Uterus (tissue), 4 donors: ENCODE measurements at places on chromosomes 1 and 21.

- DNase-seq = no peak
Observed at GRCh38 chr1:214791961-214792360, 189.0 kb downstream of the CENPF start.

GRCh38 chr21:40436261-40436660 is 410.7 kb downstream of the DSCAM start:
- no peak for DNase-seq

GRCh38 chr1:39407896-39408640 is 83.4 kb upstream of the BMP8A start:
- DNase-seq = peak; percentile 29

- DNase-seq = no peak
Observed at GRCh38 chr21:44630440-44630839, 3.5 kb downstream of the KRTAP10-9 start.

GRCh38 chr21:35475009-35475408 is 425.9 kb upstream of the RUNX1 start:
- no peak for DNase-seq

DNA sequence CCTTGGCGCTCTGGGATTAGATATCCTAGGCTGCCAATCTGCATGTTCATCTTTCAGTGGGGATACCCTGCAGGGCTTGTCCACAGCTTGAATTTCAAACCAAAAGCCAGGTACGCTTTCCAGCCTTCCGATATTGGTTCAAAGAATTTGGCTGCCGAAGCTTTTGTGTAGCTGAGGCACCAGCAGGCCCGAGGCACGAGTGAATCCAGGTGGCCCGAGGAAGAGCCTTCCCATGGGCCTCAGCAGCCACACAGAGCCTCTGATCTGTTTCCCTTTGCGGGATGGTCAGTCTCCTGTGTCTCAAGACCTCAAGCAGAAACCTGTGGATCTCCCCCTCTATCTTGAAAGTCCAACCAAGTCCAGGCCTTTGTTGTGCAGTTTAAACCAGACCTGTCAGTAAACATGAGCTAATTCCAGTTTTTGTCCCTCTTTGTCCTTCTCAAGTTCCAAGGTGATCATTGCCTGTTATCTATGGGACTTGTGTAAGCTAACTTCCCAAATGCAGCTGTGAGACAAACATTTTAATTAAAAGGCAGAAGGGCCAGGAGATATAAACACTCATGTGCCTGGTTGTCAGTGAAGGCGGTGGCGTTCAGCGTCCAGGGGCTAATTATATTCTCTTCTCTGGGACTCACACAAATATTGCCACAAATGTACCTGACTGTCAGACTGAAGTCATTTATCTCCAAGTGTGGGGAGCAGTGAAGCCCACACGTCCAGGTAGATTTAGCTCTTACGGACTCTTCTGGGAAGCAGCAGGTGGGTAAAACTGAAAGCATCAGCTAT is 30.6 kb downstream of the VANGL1 start:
- no peak for DNase-seq

DNA sequence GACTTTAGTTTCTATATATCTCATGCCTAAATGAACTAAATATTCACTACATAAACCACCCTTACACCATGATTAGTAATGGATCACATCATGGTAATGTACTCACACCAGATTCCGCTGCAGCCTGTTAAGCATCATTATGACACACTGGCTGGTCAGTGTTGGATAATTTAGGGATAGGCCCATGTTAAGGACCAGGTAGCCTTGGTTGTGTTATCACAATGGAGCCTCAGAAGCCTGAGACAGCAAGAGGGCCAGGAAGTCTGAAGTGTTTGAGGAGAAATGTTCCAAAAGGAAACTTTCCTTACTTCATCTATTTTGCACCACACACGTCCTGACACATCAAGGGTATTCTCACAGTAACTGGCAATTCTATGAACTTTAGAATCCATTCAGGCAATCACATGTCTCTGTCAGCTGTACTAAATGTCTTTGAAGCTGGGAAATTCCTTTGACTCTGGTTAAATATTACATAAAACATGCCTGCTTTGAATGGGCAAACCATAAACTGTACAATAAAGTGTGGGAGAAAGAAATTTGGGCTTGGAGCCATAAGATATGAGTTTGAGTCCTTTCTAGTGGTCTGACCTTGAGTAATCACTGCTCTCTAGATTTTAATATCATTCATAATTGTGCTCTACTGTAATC is 105.3 kb upstream of the DPT start:
- DNase-seq = no peak

GRCh38 chr1:229047840-229048620 is 222.9 kb upstream of the RAB4A start:
- no peak for DNase-seq

GRCh38 chr1:183893561-183894289 is 88.8 kb downstream of the RGL1 start:
- no peak for DNase-seq

GRCh38 chr1:230090194-230090711 is 23.2 kb downstream of the GALNT2 start:
- no peak for DNase-seq

DNA sequence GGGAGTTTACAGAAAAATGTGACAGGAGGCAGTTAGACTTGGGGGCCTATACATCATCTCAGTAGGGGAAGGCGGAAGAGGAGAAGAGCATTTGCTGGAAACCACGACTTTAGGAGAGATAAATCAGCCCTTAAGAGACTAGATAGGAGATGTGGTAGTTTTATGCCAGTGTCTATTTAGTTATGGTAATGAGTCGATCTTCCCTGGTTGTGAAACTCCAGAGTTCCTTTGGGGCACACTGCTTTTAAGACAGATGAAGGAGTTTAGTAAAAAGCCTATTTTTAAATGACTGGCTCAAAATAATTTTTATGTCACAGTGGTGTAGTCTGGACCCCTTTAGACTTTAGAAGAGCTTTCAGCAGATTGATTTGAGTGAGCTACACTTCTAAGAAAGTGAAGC is 7.8 kb downstream of the PGM1 start:
- DNase-seq = no peak

DNA sequence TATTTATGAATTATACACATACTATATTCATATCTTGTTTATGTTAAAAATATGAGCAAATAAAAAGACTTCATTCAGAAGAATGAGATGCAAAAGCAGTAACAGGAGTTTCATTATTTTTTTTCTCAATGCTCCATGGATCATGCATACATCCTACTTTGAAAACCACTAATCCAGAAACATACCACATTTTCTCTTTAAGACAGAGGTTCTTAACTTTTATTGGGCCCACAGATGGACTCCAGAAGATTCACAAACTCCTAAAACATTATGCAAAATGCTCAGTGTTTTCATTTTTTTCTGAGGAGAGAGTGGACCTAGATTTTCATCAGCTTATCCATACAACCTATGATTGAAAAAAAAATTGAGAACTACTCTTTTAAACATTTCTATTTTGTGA is 227.8 kb downstream of the DNM3 start:
- DNase-seq = no peak

DNA sequence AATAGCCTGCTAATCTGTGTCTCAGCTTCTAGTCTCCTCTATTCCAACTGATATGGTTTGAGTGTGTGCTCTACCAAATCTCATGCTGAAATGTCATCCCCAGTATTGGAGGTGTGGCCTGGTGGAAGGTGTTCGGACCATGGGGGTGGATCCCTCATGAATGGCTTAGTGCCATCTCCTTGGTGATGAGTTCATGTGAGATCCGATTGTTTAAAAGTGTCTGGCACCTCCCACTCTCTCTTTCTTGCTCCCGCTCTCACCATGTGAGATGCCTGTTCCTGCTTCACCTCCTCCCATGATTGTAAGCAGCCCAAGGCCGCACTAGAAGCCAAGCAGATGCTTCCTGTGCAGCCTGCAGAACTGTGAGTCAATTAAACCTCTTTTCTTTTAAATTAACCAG is 73.5 kb upstream of the CAMK1G start:
- no peak for DNase-seq

DNA sequence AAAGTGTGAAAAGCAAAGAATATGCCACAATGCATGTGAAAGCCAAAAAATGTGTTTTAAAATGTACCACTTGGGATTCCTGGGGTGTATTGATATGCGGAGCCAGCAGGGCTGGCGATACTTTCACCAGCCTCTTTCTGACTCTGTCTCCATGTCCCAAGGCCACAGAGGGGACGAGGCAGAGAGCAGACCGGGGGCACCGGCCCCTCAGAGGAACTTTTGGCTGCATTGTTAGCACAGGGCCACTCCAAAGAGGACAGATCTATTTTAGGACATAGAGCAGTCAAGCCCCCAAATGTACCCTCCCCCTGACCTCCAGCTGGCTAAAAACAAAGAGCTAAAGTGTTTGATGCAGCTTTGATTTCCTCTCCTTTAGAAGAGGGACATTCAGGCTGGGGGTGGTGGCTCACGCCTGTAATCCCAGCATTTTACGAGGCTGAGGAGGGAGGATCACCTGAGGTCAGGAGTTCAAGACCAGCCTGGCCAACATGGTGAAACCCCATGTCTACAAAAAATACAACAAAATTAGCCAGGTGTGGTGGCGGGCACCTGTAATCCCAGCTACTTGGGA is 25.6 kb upstream of the ZNF436 start:
- DNase-seq = no peak

- DNase-seq = no peak
Observed at GRCh38 chr1:192527950-192528349, 47.6 kb upstream of the RGS1 start.

- DNase-seq = no peak
Observed at GRCh38 chr1:37096523-37096922, 62.2 kb upstream of the GRIK3 start.

- no peak for DNase-seq
Observed at GRCh38 chr1:164534863-164535610, 23.9 kb upstream of the PBX1 start.

DNA sequence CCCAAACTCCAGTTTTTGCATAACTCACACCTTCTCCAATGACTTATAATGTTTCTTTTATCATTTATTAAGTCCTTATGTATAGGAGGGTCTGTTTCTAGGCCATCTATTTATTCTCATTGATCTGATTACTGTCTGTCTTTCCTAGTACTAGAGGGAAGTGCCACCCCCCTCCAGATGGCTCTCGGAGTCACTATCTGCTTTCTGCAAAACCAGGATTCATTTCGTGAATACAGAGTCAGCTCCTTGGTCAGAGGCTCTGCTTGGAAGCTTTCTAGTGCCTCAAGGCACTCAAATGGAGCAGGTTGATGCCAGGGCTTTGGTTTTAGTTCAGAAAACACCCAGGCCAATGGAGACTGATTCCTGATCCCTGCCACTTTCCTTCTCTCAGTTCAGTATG is 102.3 kb upstream of the CD34 start:
- DNase-seq = no peak

- DNase-seq = no peak
Observed at GRCh38 chr1:2983319-2983705, 38.0 kb upstream of the ACTRT2 start.

GRCh38 chr1:97833881-97834280 is 87.0 kb downstream of the DPYD start:
- no peak for DNase-seq

GRCh38 chr1:166822385-166822784 is 16.9 kb upstream of the POGK start:
- no peak for DNase-seq

DNA sequence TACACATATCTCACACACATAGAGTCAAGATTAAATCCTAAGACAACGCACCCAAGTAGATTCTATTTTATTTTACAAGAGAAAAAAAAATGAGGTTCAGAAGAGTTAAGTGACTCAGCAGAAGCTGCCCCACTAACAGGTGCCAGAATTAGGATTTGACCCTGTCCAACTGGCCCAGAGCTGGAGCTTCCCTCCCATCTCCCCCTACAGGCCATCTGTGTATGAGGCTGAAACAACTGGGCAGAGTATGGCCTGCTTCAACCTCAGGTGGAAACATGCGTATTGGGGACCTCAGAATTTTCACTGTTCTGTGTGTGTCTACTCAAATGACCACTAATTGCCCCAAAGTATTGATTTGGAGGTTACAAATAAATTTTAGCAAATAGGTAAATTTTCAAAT is 29.9 kb downstream of the PSMG1 start:
- no peak for DNase-seq

- no peak for DNase-seq
Observed at GRCh38 chr1:236702791-236703394, 16.6 kb downstream of the ACTN2 start.

- DNase-seq = no peak
Observed at GRCh38 chr1:17944646-17945045, 163.0 kb upstream of the IGSF21 start.

DNA sequence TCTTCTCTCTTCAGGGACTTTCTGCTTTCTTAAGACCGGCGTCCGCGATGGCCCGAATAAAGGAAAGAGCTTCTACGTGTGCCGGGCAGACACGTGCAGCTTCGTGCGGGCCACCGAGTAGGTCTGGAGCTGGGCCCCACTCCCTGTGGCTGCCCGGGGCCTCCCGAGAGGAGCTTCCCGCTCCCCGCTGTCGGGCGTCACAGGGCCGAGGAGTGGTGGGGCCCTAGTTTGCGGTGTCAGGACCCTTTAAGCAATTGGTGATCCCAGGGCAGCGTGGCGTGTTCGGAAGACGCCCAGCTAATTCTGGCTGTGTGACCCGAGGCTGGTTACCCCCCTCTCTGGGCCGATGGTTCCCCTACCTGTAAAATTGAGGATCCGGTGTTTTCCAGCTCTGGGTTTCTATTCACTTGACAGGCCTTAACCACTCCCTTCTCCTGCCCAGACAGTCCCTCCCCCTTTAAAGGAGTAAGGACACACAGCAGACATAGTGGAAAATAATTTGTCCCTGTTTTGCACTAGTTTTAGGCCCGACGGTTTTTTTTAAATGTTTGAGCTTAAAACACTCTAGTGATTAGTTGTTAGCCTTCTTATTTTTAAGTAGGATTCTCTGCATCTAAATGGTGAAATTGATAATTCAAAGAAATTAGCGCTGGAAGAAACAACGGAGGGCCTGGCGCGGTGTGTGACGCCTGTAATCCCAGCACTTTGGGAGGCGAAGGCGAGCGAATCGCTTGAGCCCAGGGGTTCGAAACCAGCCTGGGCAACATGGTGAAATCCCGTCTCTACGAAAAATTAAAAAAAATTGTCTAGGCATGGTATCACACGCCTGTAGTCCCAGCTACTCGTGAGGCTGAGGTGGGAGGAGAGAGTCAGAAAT is 553 bp downstream of the TTF2 start:
- no peak for DNase-seq

DNA sequence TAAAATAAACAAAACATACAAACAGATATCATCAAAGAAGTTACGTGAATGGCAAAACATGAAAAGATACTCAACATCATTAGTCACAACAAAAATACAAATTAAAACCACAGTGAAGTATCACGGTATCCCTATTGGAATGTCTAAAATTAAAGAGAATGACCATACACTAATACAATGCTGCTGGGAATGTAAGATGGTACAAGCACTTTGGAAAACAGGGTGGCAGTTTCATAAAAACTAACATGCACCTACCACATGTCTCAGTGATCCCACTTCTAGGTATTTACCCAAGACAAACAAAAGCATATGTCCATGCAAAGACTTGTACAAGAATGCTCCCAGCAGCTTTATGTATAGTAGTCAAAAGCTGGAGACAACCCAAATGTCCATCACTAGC is 69.1 kb downstream of the HSF2BP start:
- DNase-seq = no peak

- DNase-seq = no peak
Observed at GRCh38 chr1:177186639-177187038, 15.9 kb downstream of the BRINP2 start.
